ENCODE measurements at places on chromosomes 3 and 15. TPM values are rescaled to one million over a fixed set of nuclear protein-coding genes. Genes with fewer than 3 reads are reported as not detected.

The IL20RB gene
- total RNA-seq: 1.2 TPM

The PCOLCE2 gene
- total RNA-seq: 40.9 TPM

The ECE2 gene
- not detected for total RNA-seq

The DYNLT2B gene
- total RNA-seq: 23.1 TPM

The CDC25A gene
- total RNA-seq: 10.6 TPM

The THAP10 gene
- total RNA-seq: 6.7 TPM

The CLDN1 gene
- 28.6 TPM for total RNA-seq

The CNOT10 gene
- total RNA-seq: 30.1 TPM

The SPTSSB gene
- not detected for total RNA-seq

The CNTN4 gene
- not detected for total RNA-seq

The SLC6A11 gene
- 0.07 TPM for total RNA-seq

The C3orf49 gene
- total RNA-seq: not detected

The ADAMTS17 gene
- 0.20 TPM for total RNA-seq

The PDZRN3 gene
- total RNA-seq: not detected

The TYRO3 gene
- total RNA-seq: 15.0 TPM

The HTR3E gene
- total RNA-seq: not detected

The UBR1 gene
- 5.1 TPM for total RNA-seq

The SNX22 gene
- 1.5 TPM for total RNA-seq

The LRRC34 gene
- not detected for total RNA-seq

The IL5RA gene
- not detected for total RNA-seq

The GOLGA6L9 gene
- 3.5 TPM for total RNA-seq

The EPHA3 gene
- total RNA-seq: not detected

The FOXL2 gene
- total RNA-seq: 3.4 TPM

The COX5A gene
- 559 TPM for total RNA-seq

Measured in A549 treated with DMSO at 1 μM for 4 hours (cell line).